Bladder microvascular endothelial cell (primary cell): ENCODE measurements at places on chromosomes 6 and 20. TPM values are rescaled to one million over a fixed set of nuclear protein-coding genes. Genes with fewer than 3 reads are reported as not detected.

Gene MRPL14
- total RNA-seq = 62.5 and 64.4 TPM in 2 replicates

Gene NHSL1
- 13.4 and 63.3 TPM in 2 replicates for total RNA-seq

Gene CALHM6
- total RNA-seq = 0.50 and 1.3 TPM in 2 replicates

Gene THBD
- 26.2 and 42.2 TPM in 2 replicates for total RNA-seq

Gene ZC2HC1B
- total RNA-seq = not detected in 2 replicates

Gene SOBP
- 0.16 and 0.76 TPM in 2 replicates for total RNA-seq

Gene PREX1
- total RNA-seq = 45.8 and 97.5 TPM in 2 replicates

Gene UBE2J1
- total RNA-seq = 47.9 and 56.0 TPM in 2 replicates

Gene SEMG1
- total RNA-seq = not detected in 2 replicates

Gene IPCEF1
- 0.32 and 0.82 TPM in 2 replicates for total RNA-seq

Gene WFDC5
- not detected in 2 replicates for total RNA-seq
